ENCODE measurements at places on chromosomes 16 and 17. TPM values are rescaled to one million over a fixed set of nuclear protein-coding genes. Genes with fewer than 3 reads are reported as not detected.

KRT15 gene
- total RNA-seq = not detected

DNA sequence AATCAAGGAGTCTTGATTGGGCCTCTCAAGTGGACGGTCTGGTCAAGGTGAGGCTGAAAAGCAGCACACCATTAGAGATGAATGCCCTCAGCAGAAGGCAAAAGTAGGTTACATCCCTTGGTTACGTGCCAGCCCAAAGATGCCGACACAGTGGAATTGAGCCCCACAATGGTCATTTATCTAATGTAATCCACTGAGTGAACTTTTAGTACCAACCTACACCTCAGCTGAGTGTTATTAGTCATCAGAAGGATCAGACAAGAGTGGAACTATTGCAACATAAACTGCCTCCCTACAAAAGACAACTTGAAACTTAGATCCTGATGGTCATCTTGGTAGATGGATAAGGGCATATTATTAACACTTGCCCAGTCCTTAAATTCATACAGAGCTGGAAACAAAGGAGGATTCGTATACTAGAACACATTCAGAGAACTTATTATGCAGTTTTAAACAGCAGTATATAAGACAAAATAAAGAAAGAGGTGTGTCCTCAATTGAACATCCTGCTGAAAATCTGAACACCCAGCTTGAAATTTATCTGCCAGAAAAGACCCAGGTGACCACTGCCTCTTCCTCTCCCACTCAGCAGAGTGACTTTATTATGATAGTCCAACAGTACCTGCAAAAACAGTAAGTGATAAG is 2.8 kb downstream of the DCUN1D3 start:
- DNase-seq = no peak
- no peaks in the 10 kb centered on the region for H3K27me3 ChIP-seq
- H3K4me3 ChIP-seq = no peak overlapping the region
- peaks cover 37% of the 10 kb centered on the region for H3K4me1 ChIP-seq
- H3K36me3 ChIP-seq = no peaks in the 10 kb centered on the region

DNA sequence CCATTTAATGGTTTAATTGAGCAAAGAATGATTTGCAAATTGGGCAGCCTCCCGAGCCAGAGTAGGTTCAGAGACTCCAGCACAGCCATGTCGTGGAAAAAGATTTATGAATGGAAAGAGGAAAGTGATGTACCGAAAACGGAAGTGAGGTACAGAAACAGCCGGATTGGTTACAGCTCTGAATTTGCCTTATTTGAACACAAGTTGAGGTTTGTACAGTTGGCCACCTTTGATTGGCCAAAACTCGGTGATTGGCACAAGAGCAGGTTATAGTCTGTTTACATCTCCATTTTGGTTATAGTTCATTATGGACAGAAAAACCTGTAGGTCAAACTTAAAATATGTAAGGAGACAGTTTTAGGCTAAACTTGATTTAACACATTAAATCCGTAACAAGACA is 44.5 kb downstream of the TENT4B start:
- no peaks in the 10 kb centered on the region for H3K27me3 ChIP-seq
- H3K36me3 ChIP-seq = no peaks in the 10 kb centered on the region
- H3K27ac ChIP-seq = no peak overlapping the region
- no peak for DNase-seq

- no peaks in the 10 kb centered on the region for H3K36me3 ChIP-seq
- no peaks in the 10 kb centered on the region for H3K4me1 ChIP-seq
- no peak overlapping the region for H3K4me3 ChIP-seq
Measured at GRCh38 chr16:56238188-56238587, 46.9 kb downstream of the GNAO1 start.

EVPLL gene
- total RNA-seq = not detected

- peaks cover 41% of the 10 kb centered on the region for H3K4me1 ChIP-seq
- peak within 1 kb of the TSS; percentile 63 for H3K4me3 ChIP-seq
- H3K27ac ChIP-seq = peak within 1 kb of the TSS; percentile 95
- peak; percentile 89 for DNase-seq
- no peaks in the 10 kb centered on the region for H3K27me3 ChIP-seq
Measured at GRCh38 chr17:17496189-17497064, at the start of gene RASD1. RASD1 (minus strand) TSS chr17:17496395; CDS start chr17:17496181, 214 bp downstream.

DNA sequence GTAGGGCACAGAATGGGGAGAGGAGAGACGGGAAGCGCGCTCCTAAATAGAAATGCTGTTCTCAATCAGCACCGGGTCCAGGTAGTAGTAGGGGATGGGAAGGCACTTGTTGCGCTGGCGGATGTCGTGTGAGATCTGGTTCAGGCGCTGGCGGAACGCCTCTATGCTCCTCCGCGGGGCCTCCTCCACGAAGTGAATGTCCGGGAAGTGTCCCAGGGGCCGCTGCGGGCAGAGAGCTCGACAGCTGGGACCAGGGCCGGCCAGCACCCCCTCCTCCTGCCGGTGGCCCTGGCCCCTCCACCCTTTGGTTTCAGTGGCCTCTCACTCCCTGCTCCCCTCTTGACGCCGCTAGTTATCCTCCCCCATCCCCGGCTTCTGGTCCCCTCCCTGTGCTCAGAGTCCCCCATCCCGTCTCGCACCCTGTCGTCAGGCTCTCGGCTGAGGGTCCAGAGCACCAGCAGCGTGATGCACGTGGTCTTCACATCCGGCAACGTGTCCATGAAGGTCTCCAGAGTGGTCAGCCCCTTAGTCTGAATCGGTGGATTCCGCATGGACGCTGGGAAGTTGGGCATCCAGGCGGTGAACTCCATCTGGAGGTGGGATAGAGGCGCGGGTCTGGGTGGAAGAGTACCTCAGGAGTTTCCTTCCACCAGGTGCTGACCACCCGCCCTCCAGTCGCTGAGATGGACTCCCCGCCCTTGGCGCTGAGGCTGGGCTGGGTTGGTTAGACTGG is 14.6 kb downstream of the ALOX12B start:
- peaks cover 60% of the 10 kb centered on the region for H3K27me3 ChIP-seq
- H3K36me3 ChIP-seq = no peaks in the 10 kb centered on the region
- no peak for DNase-seq

- no peak for DNase-seq
- H3K4me1 ChIP-seq = no peaks in the 10 kb centered on the region
- H3K27me3 ChIP-seq = peaks cover 43% of the 10 kb centered on the region
- H3K27ac ChIP-seq = no peak overlapping the region
Measured at GRCh38 chr16:87618216-87618615, 15.9 kb downstream of the JPH3 start.

DNA sequence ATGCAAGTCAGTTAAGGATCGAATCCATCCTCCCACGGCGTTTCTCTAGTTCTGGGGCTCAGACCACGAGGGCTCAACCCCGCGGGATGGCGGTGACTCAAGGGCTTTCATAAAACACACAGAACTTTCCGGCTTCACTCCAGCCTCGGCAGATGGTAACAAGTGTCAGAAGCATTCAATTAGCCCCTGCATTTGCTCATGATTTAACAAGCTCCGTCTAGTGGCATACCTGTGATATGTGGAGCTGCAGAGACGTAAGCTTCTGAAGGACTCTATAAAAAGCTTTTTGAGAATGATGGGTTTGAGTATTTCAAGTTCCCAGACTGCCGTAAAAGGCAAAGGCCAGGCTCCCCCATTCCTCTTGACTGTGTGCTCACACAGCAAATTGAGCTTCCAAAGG is 91.3 kb upstream of the SEC14L1 start:
- no peaks in the 10 kb centered on the region for H3K36me3 ChIP-seq
- DNase-seq = no peak
- H3K27ac ChIP-seq = no peak overlapping the region
- no peaks in the 10 kb centered on the region for H3K4me1 ChIP-seq

ACAP1 gene
- total RNA-seq = 9.9 TPM

C1QTNF1 gene
- total RNA-seq = 60.7 TPM

GRCh38 chr16:25855818-25856217 is 164.1 kb downstream of the HS3ST4 start:
- no peaks in the 10 kb centered on the region for H3K4me1 ChIP-seq
- H3K27ac ChIP-seq = no peak overlapping the region
- no peak overlapping the region for H3K4me3 ChIP-seq
- no peaks in the 10 kb centered on the region for H3K36me3 ChIP-seq
- H3K27me3 ChIP-seq = no peaks in the 10 kb centered on the region
- DNase-seq = no peak

- no peak overlapping the region for H3K27ac ChIP-seq
- peaks cover 32% of the 10 kb centered on the region for H3K36me3 ChIP-seq
- no peaks in the 10 kb centered on the region for H3K4me1 ChIP-seq
- no peaks in the 10 kb centered on the region for H3K27me3 ChIP-seq
- no peak overlapping the region for H3K4me3 ChIP-seq
Measured at GRCh38 chr17:66025551-66025950, 166.4 kb downstream of the CEP112 start.

DNA sequence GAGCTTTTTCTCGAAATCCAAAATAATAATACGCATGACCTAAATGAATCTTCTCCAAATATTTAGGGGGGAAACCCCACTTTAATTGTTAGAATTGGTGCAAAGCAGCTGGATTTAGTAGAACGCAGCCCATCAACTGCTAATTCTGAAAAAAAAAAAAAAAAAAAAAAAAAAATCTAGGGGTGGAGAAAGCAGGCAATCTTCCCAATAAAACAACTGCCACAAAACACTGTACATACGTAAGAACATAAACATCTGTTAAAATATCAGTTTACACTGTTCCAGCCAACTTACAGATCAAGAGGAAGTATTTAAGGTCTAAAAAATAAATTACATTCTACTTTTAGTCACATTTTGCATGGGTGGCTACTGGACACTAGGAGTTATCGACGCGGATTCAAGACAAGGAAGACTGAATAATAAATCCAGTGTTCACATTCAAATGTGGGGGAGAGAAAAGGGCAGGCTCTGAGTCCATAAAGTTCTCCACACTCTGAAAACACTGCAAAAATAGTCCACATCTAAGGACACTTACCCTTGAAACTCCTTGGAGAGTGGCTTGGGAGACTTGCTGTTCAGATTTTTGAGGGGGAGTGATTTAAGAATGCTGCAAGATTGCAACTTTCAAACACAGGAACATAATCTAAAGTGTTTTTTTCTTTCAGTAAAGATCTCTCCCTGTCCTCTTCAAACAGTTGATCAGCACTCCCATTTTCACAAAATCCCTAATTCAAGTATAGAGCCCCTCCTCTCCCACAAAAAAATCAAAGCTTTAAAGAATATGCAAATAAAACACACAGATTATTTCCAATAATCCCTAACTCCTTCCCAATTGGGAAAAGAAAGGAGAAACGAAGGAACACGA is 1.3 kb downstream of the APPBP2 start:
- H3K4me3 ChIP-seq = peak overlapping the region; percentile 76
- peaks cover 49% of the 10 kb centered on the region for H3K4me1 ChIP-seq
- H3K36me3 ChIP-seq = peaks cover 8% of the 10 kb centered on the region
- H3K27me3 ChIP-seq = no peaks in the 10 kb centered on the region

DNA sequence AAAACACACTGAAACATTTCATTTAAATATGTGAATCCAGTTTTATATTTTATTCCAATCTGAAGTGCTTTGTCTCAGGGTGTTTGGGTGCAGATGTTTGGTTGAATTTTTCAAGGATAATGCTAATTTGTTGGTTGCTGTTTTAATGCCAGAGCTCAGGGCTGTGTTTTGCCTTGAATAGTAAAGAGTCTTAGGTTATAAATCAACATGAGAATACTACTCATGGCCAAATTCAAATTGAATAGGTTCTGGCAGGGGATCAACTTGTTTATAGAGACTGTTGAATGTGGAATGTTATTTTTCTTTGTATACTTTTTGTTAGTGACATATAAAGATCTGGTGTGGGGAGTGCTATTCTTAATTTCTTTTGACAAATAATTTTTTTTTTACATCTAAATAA is 18.8 kb downstream of the TOM1L1 start:
- no peaks in the 10 kb centered on the region for H3K27me3 ChIP-seq
- no peak overlapping the region for H3K27ac ChIP-seq
- no peaks in the 10 kb centered on the region for H3K36me3 ChIP-seq
- DNase-seq = no peak

CIAO3 gene
- total RNA-seq = 22.7 TPM

ARL5C gene
- not detected for total RNA-seq

DNA sequence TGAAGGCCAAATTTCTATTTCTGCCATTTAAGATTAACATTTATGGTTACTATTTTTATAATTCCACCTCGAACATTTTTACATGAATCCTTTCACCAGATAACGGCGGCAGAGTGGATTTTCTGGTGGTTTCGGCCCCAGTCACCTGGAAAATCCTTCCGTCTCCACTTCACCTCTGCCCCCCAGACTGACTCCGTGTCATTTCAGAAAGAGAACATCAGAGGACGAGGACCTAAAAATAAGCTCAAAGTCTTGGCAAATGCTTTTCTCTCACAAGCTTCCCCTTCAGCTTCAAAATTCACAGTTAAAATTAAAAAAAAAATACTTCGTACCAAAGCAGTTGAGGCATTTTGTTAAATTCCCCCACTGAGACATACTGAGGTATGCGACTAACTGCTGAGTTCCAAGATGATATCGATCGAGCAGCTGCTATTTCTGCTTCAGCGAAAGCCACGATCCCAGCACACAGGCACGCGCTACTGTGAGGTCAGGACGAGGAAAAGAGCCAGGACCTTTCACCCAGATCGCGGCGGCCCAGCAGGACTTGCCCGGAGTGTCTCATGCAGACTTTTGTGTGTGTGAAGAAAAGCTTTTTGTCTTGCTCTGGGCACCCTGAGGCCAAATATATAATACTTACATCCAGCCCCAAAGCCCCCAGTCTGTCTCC is 36.8 kb downstream of the ASPA start:
- H3K27me3 ChIP-seq = no peaks in the 10 kb centered on the region
- H3K36me3 ChIP-seq = no peaks in the 10 kb centered on the region
- peak; percentile 83 for DNase-seq

DNA sequence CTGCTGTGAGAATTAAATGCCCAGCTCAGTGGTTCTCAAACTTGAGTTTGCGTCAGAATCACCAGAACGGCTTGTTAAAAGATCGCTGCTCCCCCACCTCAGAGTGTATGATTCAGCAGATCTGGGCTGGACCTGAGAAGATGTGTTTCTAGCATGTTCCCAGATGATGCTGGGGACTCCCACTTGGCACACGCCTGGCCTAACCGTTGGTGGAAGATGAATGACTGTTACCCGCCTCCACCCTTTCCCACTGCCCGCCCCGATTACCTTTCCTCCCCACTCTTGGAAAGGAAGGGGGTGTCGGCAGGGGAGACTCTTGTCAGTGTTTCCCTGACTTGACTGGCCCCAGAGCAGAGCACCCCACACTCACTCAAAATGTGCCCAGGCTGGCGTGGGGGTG is 29.3 kb upstream of the ABCC3 start:
- H3K4me3 ChIP-seq = no peak overlapping the region
- peaks cover 30% of the 10 kb centered on the region for H3K4me1 ChIP-seq
- peaks cover 12% of the 10 kb centered on the region for H3K27me3 ChIP-seq
- DNase-seq = no peak

MPO gene
- 0.21 TPM for total RNA-seq

GRCh38 chr17:45096141-45096540 is 35.0 kb downstream of the NMT1 start:
- peaks cover 99% of the 10 kb centered on the region for H3K36me3 ChIP-seq
- H3K4me3 ChIP-seq = no peak overlapping the region
- H3K27ac ChIP-seq = peak overlapping the region; percentile 1
- DNase-seq = no peak
- peaks cover 53% of the 10 kb centered on the region for H3K4me1 ChIP-seq

All from heart right ventricle (tissue), 16 donors.